ENCODE measurements at places on chromosomes 7 and 10. TPM values are rescaled to one million over a fixed set of nuclear protein-coding genes. Genes with fewer than 3 reads are reported as not detected.
A peak's percentile ranks its signal among the peaks of the same experiment; 100 is the strongest.

GRCh38 chr7:138876326-138876725, 78.3 kb upstream of the ATP6V0A4 start:
- no peaks in the 10 kb centered on the region for H3K27me3 ChIP-seq
- H3K27ac ChIP-seq = no peak overlapping the region
- no peak for DNase-seq

The ZNF804B gene
- total RNA-seq = 0.23 TPM

The PRLHR gene
- not detected for total RNA-seq

- H3K4me3 ChIP-seq = no peak overlapping the region
- H3K4me1 ChIP-seq = peaks cover 4% of the 10 kb centered on the region
- H3K27me3 ChIP-seq = no peaks in the 10 kb centered on the region
- peak overlapping the region; percentile 19 for H3K27ac ChIP-seq
- peaks cover 43% of the 10 kb centered on the region for H3K36me3 ChIP-seq
- DNase-seq = no peak
Observed at GRCh38 chr10:21600804-21601433, 66.9 kb downstream of the MLLT10 start.

- no peak overlapping the region for H3K4me3 ChIP-seq
- H3K4me1 ChIP-seq = no peaks in the 10 kb centered on the region
- H3K27ac ChIP-seq = no peak overlapping the region
- H3K36me3 ChIP-seq = no peaks in the 10 kb centered on the region
- DNase-seq = no peak
- H3K27me3 ChIP-seq = no peaks in the 10 kb centered on the region
Observed at GRCh38 chr7:85011127-85011526, 175.7 kb downstream of the SEMA3D start.

GRCh38 chr10:65838811-65839210, 1087.0 kb upstream of the LRRTM3 start:
- H3K4me3 ChIP-seq = no peak overlapping the region
- no peak for DNase-seq
- no peak overlapping the region for H3K27ac ChIP-seq
- no peaks in the 10 kb centered on the region for H3K4me1 ChIP-seq
- no peaks in the 10 kb centered on the region for H3K36me3 ChIP-seq
- H3K27me3 ChIP-seq = no peaks in the 10 kb centered on the region

The GNGT1 gene
- total RNA-seq = 0.11 TPM

DNA sequence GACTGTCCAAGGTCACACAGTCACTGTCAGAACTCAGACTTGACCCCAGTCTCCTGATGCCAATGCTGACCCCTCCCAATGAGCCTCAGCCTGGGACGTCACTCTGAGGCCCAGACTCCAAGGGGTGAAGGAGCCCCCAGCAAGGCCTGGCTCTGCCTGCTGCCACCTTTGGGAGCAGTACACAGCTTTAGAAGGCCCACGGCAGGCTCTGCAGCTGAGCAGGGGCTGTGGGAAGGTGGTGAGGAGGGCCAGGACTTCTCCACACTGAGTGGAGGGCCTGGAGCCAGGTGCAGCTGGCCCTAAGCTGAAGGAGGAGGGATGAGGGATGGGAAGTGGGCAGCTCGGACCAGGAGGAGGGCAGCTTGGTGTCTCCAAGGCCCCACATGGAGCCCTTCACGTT, 23.9 kb upstream of the ZMIZ1 start:
- no peak overlapping the region for H3K4me3 ChIP-seq
- no peaks in the 10 kb centered on the region for H3K36me3 ChIP-seq
- no peaks in the 10 kb centered on the region for H3K27me3 ChIP-seq
- DNase-seq = peak; percentile 24
- H3K4me1 ChIP-seq = peaks cover 10% of the 10 kb centered on the region

The KIFBP gene
- total RNA-seq = 17.2 TPM

The FEZF1 gene
- not detected for total RNA-seq

DNA sequence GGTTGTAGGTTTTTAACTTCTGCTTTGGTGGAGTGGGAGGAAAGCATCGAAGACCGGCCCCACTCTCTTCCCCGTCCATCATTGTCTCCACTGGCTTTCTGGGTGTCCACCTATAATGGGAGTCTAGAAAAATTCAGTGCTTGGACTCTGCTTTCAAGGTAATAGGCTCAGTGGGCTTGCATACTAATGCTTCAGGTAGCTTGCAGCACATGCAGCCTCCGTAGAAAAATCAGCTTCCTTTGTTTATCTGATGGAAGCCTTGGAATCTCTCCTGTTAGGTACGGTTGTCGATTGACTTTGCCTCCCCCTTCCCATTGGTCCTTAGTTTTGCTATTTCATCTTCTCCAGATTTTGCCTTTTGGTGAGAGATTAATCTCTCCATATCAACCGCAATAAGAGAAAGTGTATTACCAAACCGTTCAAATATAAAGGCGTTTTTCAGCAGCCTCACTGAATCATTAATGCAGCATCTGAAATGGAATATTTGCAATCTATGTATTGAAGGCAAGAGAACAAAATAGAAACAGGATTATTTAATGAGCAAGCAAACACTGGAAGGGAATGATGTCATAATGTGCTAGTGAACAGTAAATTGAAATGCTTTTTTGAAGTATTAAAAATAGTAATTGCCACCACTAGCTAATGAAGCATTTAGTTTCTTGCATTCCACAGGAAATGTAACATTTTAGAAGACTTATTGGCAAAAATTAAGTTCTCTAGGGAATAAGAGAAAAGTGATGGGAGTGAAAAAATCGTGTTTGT, 944 bp downstream of the AVL9 start:
- peaks cover 4% of the 10 kb centered on the region for H3K4me1 ChIP-seq
- DNase-seq = no peak
- H3K36me3 ChIP-seq = peaks cover 19% of the 10 kb centered on the region
- H3K27ac ChIP-seq = peak overlapping the region; percentile 88
- no peaks in the 10 kb centered on the region for H3K27me3 ChIP-seq
- peak overlapping the region; percentile 99 for H3K4me3 ChIP-seq

The NMT2 gene
- 21.9 TPM for total RNA-seq

- H3K4me1 ChIP-seq = peaks cover 6% of the 10 kb centered on the region
- H3K27me3 ChIP-seq = peaks cover 100% of the 10 kb centered on the region
- H3K27ac ChIP-seq = peak overlapping the region; percentile 19
- H3K4me3 ChIP-seq = no peak overlapping the region
Observed at GRCh38 chr7:27179030-27179429, 4.9 kb upstream of the HOXA10 start.

GRCh38 chr10:44589181-44589943, 204.5 kb upstream of the CXCL12 start:
- no peak for DNase-seq
- no peaks in the 10 kb centered on the region for H3K27me3 ChIP-seq
- H3K4me3 ChIP-seq = no peak overlapping the region
- H3K36me3 ChIP-seq = no peaks in the 10 kb centered on the region
- H3K27ac ChIP-seq = no peak overlapping the region

GRCh38 chr7:94054130-94054529, 50.0 kb upstream of the BET1 start:
- no peak overlapping the region for H3K27ac ChIP-seq
- no peaks in the 10 kb centered on the region for H3K27me3 ChIP-seq
- H3K4me3 ChIP-seq = no peak overlapping the region
- no peaks in the 10 kb centered on the region for H3K36me3 ChIP-seq
- peaks cover 18% of the 10 kb centered on the region for H3K4me1 ChIP-seq

DNA sequence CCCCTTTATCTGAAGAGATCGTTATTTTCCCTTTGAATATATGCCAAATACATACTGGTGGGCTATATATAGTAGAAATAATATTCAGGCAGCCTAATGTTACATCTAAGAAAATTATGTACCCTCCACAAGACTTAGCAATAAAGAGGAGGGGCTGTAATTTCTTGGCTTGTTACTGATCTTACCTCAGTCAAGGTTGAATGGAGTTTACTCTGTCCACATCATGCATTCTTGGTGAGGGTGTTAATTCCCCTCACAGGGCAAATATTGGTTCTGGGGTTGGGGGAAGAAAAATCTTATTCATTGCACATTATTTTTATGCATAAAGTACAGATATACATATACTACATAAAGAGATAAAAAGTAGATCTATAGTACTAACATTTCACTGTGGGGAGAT, 145.8 kb upstream of the ANK3 start:
- no peaks in the 10 kb centered on the region for H3K36me3 ChIP-seq
- peaks cover 13% of the 10 kb centered on the region for H3K4me1 ChIP-seq
- DNase-seq = no peak
- no peak overlapping the region for H3K4me3 ChIP-seq
- H3K27ac ChIP-seq = no peak overlapping the region
- H3K27me3 ChIP-seq = no peaks in the 10 kb centered on the region

- no peaks in the 10 kb centered on the region for H3K36me3 ChIP-seq
- no peak for DNase-seq
- H3K4me3 ChIP-seq = no peak overlapping the region
- no peaks in the 10 kb centered on the region for H3K4me1 ChIP-seq
- H3K27me3 ChIP-seq = no peaks in the 10 kb centered on the region
Observed at GRCh38 chr10:70306886-70307520, 23.2 kb upstream of the NPFFR1 start.

DNA sequence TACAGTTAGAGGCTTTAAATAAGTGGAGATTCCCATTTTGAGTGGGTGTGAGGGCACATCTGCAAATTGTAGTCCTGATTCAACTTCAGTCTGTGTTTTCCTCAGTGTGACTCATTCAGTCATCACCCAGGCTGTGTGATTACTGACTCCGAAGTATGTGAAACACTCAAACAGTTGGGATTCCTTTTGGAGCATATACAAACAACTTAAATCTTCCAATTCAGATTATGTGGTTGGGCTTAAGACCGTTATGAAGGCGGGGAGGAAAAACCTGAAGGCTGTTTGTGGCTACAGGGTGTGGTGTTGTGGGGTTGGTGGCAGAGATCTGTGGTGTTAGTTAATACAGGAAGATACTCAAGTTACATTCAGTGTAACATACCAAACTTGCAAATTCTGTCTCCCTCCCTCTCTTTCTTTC, 259.7 kb upstream of the FERD3L start:
- H3K27me3 ChIP-seq = no peaks in the 10 kb centered on the region
- no peak overlapping the region for H3K27ac ChIP-seq
- DNase-seq = peak; percentile 68
- H3K36me3 ChIP-seq = no peaks in the 10 kb centered on the region

GRCh38 chr7:100588438-100588837, 2.3 kb downstream of the FBXO24 start:
- H3K27ac ChIP-seq = no peak overlapping the region
- peak; percentile 29 for DNase-seq

The NEUROD6 gene
- total RNA-seq = not detected

The SAP25 gene
- total RNA-seq = 5.8 TPM

- no peaks in the 10 kb centered on the region for H3K36me3 ChIP-seq
- peaks cover 4% of the 10 kb centered on the region for H3K4me1 ChIP-seq
- no peaks in the 10 kb centered on the region for H3K27me3 ChIP-seq
- no peak overlapping the region for H3K4me3 ChIP-seq
- DNase-seq = no peak
Observed at GRCh38 chr7:116215551-116215950, 5.2 kb downstream of the TES start.

DNA sequence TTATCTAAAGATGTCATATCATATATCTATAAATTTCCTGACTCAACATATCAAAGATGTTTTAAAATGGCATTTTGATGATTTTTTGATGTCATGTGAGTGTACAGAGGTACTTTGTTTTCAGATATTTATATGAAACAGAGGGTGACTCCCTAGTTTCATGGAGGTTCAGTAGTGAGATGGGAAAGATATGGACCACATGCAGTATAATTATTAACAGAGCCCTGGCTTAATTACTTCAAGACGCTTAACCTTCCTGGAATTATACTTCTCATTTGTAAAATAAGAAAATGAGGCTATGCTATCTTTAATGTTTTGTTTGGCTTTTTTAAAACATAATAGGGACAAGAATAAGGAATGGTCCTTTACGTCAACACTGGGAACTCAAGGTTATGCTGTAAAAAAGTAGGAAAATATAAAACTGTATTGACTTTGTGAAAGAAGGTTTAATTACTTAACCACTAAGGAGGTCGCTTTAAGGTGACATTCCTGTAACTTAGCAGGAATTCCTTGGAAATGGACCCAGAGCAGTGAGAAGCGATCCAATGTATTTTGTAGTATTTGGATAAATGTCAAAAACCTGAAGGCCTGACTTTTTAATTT, 821.0 kb upstream of the IGFBP3 start:
- no peaks in the 10 kb centered on the region for H3K27me3 ChIP-seq
- DNase-seq = no peak
- no peaks in the 10 kb centered on the region for H3K4me1 ChIP-seq
- no peaks in the 10 kb centered on the region for H3K36me3 ChIP-seq
- no peak overlapping the region for H3K4me3 ChIP-seq

DNA sequence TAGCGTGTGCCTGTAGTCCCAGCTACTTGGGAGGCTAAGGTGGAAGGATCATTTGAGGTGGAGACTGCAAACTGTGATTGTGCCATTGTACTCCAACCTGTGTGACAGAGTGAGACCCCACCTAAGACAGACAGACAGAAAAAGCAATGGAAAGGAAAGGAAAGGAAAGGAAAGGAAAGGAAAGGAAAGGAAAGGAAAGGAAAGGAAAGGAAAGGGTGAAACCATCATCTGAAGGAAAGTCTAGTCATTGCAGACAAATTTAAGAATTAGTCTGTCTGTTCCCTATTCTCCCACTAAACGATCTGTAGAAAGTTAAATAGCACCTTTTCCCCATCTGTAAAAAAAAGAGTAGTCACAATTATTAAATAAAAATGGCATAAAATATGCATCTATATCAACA, 91.1 kb upstream of the SKAP2 start:
- no peak overlapping the region for H3K4me3 ChIP-seq
- DNase-seq = no peak
- H3K27me3 ChIP-seq = no peaks in the 10 kb centered on the region
- no peaks in the 10 kb centered on the region for H3K36me3 ChIP-seq

The BTBD16 gene
- total RNA-seq = not detected

The YWHAG gene
- total RNA-seq = 162 TPM

DNA sequence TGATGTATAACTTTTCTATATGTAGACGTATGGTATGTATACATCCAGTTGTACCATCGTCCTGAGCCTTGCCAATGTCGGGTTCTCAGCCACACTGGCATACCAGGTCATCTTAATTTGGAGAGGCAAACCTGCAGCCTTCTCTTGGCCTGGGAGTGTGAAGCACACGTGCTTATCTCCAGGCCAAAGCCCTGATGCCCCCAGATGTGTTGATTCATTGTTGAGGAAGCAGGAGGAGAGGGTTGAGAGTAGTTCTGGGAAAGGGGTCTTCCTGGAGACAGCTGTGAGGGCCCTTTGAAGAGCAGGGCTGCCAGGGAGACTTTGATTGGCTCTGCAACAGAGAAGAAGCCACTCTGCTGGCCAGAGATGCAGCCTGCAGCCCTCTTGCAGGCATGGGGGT, 155.6 kb downstream of the ARHGAP21 start:
- no peak overlapping the region for H3K27ac ChIP-seq
- H3K4me3 ChIP-seq = no peak overlapping the region
- H3K27me3 ChIP-seq = no peaks in the 10 kb centered on the region

The AKR1C4 gene
- total RNA-seq = not detected

The OR6V1 gene
- not detected for total RNA-seq

DNA sequence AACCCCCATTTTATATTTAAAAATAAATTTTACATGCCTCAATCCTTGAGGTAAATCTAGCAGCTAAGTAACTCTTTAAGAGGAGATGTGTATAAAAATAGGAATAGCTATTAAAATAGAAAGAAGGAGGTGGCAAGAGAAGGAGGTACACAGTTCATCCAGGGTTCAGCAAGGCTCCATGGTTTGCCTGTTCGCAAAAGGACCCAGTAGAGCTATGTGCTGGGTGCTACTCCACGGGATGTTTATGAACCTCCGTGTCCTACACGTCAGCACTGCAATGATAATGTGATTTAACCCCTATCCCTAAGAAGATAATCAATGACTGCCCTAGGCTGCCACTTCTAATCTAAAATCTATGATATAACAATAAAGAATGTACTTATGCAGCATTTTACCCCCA, 926 bp upstream of the DENND11 start:
- H3K4me1 ChIP-seq = peaks cover 14% of the 10 kb centered on the region
- H3K36me3 ChIP-seq = no peaks in the 10 kb centered on the region
